NCI-H1105 (cell line): ENCODE measurements at places on chromosomes 1 and 21.
A peak's percentile ranks its signal among the peaks of the same experiment; 100 is the strongest.

DNA sequence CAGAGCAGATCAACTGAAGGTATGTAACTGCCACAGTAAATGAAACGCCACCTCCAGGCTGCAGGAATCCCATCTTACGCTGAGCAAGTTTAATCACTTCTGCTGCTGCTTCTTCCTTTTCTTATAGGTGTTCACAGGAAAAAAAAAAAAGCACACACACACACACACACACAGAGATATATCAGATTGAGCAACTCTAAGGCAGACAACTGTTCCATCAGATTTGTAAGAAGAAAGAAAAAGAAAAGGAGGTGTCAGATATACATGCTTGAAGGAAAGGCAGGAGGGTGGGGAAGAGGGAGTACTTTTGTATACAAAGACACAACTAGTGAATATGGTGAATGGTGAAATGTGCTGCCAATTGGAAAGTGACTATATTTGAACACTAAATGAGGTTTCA is 28.6 kb downstream of the DSTYK start:
- no peak for DNase-seq

GRCh38 chr1:232965124-232965911 is 14.9 kb downstream of the NTPCR start:
- DNase-seq, result no peak

- no peak for DNase-seq
Observed at GRCh38 chr1:67752306-67752705, 67.3 kb downstream of the GADD45A start.

- DNase-seq, result no peak
Observed at GRCh38 chr1:3905953-3906671, 6.0 kb upstream of the C1orf174 start.

DNA sequence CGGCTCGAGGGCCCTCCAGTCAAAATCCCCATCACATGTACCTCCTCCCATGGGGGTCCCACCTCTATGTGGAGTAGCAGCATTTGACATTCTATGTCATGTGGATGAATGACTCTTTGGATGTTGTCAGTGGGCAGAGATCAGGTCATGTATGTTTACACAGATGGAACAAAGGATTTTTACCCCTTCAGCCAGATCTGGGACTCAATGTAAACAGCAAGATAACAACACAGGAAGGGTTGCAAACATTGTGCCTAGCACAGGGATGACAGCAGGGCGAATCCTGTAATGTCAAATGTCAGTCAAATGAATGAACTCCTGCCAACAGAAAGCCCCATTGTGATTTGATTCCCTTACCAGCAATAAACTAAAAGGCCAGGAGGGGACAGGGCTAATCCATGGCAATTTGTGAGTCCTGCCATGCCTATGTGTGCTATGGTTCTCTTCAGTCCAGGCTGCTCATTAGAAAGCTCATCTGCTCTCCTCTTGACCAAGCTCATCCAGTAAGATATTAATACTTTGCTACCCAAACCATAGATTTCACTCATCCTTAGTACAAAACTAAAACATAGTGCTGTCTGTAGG is 60.3 kb downstream of the PGBD5 start:
- DNase-seq, result no peak

DNA sequence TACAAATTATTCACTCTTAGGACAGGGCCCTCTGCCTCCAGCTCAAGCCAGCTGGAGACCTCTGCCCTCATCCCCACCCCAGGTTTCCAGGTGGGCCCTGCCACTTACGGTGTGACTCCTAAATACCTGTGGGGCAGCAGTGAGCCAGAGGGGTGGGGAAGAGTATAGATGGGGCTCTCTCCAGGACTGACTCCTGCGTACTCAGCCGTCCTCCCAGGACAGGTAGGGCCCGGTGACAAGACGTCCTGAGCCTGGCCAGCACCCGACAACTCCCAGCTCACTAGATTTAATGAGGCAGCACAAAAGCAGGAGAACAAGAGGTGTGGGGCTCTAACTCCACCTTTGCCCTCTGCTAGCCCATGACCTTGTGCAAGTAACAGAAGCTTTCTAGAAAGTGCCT is 16.8 kb downstream of the GNG12 start:
- DNase-seq, result no peak

GRCh38 chr1:173208146-173208545 is 1.0 kb upstream of the TNFSF4 start:
- DNase-seq, result no peak

- DNase-seq, result no peak
Observed at GRCh38 chr1:77562596-77563150, 119.8 kb downstream of the ZZZ3 start.

- DNase-seq, result no peak
Observed at GRCh38 chr1:45322486-45323040, 4.1 kb upstream of the HPDL start.

DNA sequence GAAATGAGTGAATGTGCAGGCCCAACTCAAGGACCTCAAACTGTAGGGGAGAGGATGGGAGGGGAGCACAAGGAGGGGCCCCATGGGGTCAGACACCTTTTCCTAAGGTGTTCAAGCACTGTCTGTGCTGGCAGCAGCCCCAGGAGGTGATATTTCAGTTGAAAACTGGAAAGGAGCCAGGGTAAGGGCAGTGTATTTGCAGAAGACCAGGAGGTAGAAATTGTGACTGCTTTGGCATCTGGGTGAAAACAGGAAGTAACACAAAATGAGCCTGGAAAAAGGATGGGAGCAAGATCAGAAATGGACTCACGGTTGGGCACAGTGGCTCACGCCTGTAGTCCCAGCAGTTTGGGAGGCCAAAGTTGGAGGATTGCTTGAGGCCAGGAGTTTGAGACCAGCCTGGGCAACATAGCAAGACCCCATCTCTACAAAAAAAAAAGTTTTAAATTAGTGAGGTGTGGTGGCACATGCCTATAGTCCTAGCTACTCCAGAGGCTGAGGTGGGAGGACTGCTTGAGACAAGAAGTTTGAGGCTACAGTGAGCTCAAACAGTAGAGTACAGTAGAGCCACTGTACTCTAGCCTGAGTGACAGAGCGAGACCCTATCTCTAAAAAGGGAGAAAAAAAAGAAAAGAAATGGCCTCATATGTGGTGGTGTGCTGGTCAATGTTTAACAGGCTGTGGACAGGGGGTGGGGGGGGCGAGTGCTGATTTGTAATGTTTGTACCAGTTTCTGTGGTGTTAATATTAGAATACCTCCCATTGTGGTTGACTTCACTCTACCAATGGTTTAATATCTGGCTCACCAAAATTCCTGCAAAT is 76.2 kb upstream of the ANGPTL1 start:
- no peak for DNase-seq

- DNase-seq, result peak; percentile 45
Observed at GRCh38 chr1:23809751-23810171, 9.2 kb upstream of the GALE start.

GRCh38 chr1:2556277-2556677 is at the start of gene TNFRSF14:
Gene TNFRSF14 (plus strand): TSS chr1:2556371. CDS start chr1:2556665, 294 bp downstream.
- no peak for DNase-seq

GRCh38 chr21:16913010-16913409 is 599.8 kb upstream of the CXADR start:
- DNase-seq, result no peak

- DNase-seq, result no peak
Observed at GRCh38 chr21:42988236-42988965, 14.0 kb downstream of the PKNOX1 start.

DNA sequence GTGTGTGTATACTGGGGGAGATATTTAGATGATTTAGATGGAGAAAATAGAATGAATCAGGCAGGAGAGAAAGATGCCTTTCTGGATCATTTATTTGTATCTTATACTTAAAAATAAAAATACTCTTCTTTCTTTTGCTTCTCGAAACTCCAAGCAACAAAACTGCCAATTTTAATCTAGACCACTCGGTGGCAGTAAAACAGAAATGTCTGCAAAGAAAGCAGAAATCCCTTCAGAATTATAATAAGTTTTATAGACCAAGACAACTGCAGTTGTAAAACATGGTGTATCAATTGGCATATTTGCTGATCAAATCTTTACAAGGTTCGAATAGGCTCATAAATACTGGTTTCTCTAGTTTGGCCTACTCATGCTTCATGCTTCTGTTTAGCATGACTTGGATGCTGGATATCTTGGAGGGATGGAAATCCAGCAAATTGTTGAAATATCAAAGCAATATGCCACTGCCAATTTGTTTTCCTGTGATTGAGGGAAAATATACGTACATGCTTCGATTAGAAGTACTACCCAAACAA is 15.1 kb upstream of the C1orf87 start:
- DNase-seq, result no peak

DNA sequence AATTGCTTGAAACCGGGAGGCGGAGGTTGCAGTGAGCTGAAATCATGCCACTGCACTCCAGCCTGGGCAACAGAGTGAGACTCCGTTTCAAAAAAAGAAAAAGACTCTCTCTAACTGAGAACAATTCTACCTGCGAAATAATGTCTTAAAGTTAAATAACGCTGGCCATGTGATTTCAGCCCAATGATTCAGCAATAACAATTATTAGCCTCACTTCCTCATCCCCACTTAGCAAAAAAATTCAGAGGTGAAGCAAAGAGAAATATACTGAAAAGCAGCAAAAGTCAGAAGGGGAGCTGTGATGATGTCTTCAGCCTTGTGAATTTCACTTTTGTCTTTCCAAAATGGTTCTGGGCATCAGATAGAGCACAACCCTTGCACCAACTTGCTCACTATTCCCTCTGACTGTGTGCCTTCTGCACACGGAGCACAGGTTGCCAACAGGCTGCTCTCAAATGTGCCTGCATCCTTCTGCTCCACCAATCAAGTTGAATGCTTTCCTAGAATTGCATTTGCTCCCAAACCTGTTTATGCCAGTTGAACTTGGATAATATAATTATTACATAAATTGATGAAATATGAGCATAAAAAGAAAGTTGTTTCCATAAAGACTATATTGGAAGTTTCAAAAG is 79.8 kb upstream of the IPO9 start:
- DNase-seq, result no peak
